Gastroesophageal sphincter (tissue), 4 donors: ENCODE measurements at places on chromosomes 6 and 20. TPM values are rescaled to one million over a fixed set of nuclear protein-coding genes. Genes with fewer than 3 reads are reported as not detected.

OR2H1 gene
- total RNA-seq, result not detected

- ATAC-seq, result peak; percentile 71
Measured at GRCh38 chr20:35008411-35009342, 53.0 kb downstream of the MYH7B start.

DNA sequence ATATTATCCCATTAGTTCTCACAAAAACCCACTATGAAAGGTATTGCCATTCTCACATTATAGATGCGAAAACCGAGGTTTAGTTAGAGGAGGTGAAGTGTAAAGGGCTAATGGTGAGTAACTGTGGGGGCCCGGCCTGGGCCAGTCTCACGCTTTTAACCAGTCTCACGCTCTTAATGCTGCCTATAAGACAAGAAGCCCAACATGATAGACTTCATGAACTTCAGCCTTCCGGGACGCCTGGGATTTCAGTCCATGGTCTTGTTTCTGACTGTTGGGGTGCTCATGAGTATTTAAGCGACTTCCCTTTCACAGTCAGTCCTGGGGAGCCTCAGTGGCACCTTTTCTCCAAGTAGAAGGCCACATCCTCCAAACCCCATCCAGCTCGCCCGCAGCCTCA lies 31.7 kb downstream of the AGPAT4 start:
- no peak for ATAC-seq

MOG gene
- not detected for total RNA-seq

ADGRF5 gene
- total RNA-seq, result 36.3 TPM

SIGLEC1 gene
- 12.6 TPM for total RNA-seq

GRCh38 chr6:70119218-70119835 lies 183.6 kb downstream of the COL9A1 start:
- ATAC-seq, result no peak

- peak; percentile 33 for ATAC-seq
Measured at GRCh38 chr6:44045672-44046015, 81.6 kb downstream of the MRPL14 start.

DNA sequence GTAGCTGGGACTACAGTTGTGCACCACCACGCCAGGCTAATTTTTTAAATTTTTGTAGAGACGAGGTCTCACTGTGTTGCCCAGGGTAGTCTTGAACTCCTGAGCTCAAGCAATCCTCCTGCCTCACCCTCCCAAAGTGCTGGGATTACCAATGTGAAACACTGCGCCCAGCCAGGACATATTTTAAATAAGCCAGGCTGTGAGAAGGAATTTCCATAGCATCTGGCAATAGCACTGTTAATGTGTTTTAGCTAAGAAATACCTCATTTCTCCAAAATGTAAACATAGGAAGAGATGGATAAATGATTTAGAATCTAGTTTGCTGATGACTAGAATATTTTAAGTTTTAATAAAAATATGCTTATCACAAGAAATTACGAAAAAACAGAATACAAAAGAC lies 27.0 kb upstream of the SLA2 start:
- no peak for ATAC-seq

DNA sequence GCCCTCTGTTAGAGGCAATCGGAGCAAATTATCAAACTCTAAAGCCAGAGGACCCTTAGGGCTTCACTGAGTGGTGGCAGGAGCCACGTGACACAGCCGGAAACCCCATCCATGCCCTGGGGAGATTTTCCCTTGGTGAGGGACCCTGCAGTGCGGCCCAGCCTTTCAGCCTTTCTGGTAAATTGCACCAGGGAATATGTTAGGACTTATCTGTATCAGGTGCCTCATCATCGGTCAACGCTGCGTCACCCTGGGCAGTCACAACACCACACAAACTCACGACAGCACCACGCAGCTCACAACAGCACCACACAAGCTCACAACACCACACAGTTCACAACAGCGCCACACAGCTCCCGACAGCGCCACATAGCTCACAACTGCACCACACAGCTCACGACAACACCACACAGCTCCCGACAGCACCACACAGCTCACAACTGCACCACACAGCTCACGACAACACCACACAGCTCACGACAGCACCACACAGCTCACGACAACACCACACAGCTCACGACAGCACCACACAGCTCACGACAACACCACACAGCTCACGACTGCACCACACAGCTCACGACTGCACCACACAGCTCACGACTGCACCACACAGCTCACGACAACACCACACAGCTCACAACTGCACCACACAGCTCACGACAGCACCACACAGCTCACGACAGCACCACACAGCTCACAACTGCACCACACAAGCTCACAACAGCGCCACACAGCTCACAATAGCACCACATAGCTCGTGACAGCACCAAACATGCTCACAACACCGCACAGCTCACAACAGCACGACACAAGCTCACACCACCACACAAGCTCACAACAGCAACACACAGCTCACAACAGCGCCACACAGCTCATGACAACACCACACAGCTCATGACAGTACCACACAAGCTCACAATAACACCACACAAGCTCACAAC lies 199.0 kb downstream of the DLL1 start:
- ATAC-seq, result no peak

DNA sequence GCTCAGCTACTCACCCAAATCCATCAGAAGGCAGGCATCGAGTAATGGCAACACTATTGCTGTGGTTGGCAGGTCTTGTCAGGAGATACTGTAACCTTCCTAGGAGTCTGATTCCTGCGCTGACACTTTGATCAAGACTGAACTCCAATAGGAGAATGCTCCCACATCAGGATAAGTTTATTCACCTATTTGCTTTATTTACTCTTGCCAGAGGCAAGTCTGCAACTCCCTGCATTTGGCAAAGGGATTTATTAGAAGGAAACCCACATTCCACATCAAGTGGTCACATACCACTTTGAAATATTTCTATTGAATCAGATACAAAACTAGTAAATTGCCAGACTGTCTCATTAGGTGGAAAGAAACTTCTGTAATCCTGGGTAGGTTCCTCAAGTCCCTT lies 43.5 kb downstream of the ZFAND3 start:
- no peak for ATAC-seq

PSORS1C2 gene
- total RNA-seq, result not detected

DNA sequence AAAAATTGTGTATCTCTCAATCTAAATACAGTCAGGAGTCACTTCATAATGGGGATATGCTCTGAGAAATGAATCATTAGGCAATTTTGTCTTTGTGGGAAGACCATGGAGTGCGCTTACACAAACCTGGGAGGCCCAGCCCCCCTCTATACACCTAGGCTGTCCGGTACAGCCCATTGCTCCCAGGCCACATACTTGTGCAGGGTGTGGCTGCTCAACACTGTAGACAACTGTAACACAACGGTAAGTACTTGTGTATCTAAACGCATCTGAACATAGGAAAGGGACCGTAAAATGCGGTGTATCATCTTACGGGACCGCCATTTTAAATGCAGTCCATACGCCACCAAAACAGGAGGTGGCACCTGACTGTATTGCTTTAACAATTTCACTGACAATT lies 58.0 kb upstream of the FRMD1 start:
- ATAC-seq, result no peak

DNA sequence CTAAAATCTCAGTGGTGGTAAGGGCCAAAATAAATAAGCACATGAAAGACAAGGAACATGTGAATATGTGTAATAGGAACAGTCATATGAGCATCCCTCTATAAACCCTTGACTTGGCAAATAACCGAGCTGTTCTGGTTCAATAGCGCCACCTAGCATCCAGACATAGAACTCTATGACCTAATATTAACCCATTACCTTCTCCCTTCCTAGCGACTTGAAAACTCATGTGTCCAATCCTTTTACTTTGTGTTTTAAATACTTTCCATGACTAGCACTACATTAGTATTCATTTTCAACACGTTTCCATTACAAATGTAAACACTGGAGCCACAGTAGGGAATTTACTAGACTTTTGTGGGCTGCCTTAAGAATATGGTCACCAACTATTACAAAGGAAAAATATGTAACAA lies 279.7 kb downstream of the UST start:
- ATAC-seq, result peak; percentile 68

- peak; percentile 54 for ATAC-seq
Measured at GRCh38 chr20:53899351-53900167, 170.8 kb downstream of the BCAS1 start.

YTHDF1 gene
- total RNA-seq, result 33.3 TPM

- no peak for ATAC-seq
Measured at GRCh38 chr6:40293460-40294185, 293.5 kb downstream of the LRFN2 start.

- no peak for ATAC-seq
Measured at GRCh38 chr6:170160628-170161611, 130.0 kb downstream of the DLL1 start.

GRCh38 chr6:119961450-119961849 lies 611.9 kb upstream of the MAN1A1 start:
- no peak for ATAC-seq

FAM209B gene
- total RNA-seq, result 4.3 TPM

DNA sequence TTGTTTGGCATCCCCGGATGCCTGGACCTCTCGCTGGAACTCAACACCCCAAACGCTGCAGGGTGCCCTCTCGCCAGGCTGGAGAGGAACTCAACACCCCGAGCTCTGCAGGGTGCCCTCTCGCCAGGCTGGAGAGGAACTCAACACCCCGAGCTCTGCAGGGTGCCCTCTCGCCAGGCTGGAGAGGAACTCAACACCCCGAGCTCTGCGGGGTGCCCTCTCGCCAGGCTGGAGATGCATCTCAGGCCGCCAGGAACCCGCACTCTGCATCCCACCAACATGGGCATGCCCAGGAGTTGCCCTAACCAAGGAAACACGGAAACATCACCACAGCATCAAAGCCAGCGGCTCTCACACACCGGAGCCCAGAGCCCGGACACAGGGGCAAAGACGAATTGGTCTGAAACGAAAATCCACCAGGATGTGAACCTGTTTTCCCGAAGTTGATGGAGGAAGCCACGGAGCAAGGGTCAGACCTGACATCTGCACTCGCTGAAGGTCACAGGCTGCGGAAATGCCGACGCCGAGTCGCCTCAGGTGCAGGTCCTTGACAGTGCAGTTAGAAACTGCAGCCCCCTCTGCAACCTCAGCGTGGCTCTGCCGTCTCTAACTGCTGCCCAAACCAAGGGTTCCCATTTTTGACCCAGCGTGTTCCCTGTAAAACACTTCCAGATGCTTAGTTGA lies 37.5 kb downstream of the DLL1 start:
- no peak for ATAC-seq

GRCh38 chr6:16651871-16652270 lies 109.4 kb downstream of the ATXN1 start:
- ATAC-seq, result no peak

DNA sequence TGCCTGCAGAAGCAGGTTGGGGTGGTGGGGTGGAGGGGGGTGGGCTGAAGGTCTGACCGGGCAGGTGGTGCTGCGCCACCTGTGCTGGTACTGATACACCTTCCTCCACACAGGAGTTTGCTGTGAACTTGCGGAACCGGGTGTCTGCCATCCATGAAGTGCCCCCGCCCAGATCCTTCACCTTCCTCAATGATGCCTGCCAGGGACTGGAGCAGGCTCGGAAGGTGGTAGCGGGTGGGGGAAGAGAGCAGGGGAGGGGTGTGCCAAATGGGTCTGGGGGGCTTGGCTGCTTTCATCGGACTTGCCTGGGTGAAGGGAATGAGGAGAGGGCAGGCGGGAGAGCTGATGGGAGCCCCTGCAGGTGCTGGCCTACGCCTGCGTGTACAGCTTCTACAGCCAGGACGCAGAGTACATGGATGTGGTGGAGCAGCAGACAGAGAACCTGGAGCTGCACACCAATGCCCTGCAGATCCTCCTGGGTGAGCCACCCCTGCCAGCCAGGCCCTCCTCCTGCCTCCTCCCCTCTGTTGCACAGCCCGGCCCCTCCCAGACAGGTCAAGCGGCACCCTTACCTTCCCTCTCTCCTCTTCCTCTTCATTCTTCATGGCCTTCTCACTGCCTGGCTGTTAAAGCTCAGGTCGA lies 6.7 kb downstream of the DNPH1 start:
- ATAC-seq, result no peak

HLA-DQB2 gene
- total RNA-seq, result not detected

GRCh38 chr20:40743141-40743775 lies 54.2 kb upstream of the MAFB start:
- no peak for ATAC-seq
